ENCODE measurements at places on chromosomes 7 and 10.

DNA sequence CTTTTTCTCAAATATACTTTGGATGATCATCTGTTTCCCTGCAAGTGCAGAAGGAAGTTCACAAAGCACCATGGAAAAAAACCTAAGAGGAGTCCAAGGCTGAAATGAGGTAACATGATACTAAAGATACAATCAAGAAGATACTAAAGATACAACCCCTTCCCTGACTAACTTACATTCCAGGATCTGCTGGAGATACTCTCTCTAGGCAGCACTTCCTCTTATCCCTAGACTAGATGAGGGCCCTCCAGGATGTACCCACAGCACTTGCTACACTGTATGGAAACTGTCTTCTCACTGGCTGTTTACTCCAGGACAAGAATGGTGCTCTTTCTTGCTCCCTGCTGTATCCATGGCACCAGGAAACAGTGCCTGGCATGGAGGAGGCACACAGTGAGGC is 116.4 kb upstream of the NFE2L3 start:
- DNase-seq, result no peak

GRCh38 chr7:156104501-156105336 is 292.5 kb upstream of the SHH start:
- no peak for DNase-seq

- no peak for DNase-seq
Measured at GRCh38 chr7:130242198-130243014, 24.3 kb upstream of the CPA2 start.

GRCh38 chr7:145431834-145432233 is 596.0 kb upstream of the TPK1 start:
- DNase-seq, result no peak

GRCh38 chr10:92678206-92678605 is 11.5 kb upstream of the HHEX start:
- DNase-seq, result no peak

DNA sequence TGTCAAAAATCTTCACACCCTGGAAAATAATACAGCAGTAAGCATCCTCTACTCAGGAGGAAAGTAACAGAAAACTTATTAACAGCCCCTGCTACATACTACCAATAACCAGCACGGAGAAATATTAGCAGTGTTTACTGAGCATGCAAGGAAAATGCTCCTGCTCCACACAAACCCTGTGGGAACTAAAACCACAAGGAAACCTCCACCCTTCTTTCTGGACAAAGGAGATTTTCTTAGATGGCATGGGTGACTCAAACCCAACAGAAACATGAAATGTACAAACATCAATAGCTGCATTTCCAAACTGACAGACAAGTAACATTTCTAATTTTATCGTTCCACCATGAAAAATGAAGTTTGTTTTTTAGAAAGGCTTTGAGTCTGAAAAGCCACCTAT is 113.4 kb downstream of the VPS41 start:
- DNase-seq, result no peak

DNA sequence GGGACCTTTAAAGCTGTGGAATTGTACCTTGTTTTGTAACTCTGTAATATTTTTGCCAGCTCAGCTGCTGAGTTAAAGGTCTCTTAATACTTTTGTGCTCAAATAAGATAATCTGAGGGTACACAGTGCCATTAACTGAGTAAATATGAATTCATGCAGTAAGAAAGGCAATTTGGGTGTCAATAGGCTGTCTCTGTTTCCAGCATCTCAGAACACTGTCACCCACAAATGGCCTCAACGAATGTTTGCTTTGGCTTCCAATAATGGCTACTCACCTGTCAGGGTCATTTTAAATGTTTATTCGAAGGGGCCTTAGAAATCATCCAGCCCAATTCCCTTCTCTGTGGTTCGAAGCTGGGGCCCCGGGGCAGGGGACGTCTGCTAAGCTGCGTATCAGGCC is 225.4 kb downstream of the ZMYND11 start:
- DNase-seq, result no peak

Measured in mesothelial cell of epicardium (in vitro differentiated cells).